Stimulated activated CD8-positive, alpha-beta memory T cell treated with anti-CD3 and anti-CD28 coated beads, Interleukin-7, amount 100 ng/mL, for 1 hour (primary cell): ENCODE measurements at places on chromosomes 11 and 22.

GRCh38 chr11:4979036-4979435 is 15.6 kb upstream of the OR51L1 start:
- no peak for DNase-seq

- DNase-seq, result no peak
Measured at GRCh38 chr11:79100093-79100910, 340.5 kb downstream of the TENM4 start.

DNA sequence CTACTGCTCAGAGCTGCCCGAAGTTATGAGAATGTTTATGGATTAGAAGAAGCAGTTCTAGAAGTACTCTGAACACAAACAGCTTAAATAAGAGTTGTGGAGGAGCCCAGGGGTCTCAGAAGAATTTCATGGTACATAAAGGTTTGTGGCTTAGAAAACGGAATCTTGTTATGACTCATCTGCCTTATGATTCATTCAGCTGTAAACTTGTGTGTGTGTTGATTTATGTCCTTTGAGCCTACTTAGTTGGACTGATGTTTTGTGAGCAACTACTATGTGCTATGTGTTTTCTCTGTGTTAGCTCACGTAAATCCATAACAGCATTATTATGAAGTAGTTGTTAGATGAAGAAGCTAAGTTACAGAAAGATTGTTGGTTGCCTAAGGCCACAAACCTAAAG is 203.7 kb downstream of the PGR start:
- DNase-seq, result no peak

DNA sequence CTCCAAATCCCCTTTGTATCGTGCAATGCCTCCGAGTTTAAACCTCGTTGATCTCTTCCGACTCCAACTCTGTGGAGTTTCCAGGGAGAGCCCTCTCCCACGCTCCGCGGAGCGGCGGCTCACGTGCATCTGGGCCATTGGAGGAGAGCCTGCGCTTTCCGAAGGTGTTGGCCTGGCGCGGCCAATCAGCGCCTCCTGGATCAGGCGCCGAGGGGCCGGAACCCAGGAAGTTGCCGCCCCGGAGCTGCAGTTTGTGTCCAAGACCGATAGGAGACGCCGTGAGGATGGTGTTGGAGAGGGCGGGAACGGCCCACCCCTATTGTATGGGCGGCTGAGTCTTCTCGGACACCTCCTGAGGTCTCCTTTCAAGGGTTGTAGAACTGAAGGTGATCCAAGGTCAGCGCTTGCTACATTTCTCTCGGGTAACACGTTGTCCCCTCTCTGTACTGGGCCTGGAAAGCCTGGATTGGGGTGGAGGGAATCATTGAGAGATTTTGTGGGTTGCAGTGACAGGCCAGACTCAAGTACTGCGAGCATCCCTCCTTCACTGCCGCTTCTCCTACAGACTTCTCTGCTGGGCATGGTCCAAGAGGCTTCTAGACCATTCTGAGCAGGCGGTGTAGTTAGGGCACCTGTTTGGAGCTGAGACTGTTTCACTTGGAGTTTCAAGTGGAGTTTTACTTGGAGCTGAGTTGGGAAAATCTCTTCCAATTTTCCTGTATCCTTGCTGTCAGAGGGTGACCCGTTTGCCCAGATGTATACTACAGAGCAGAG is 1.7 kb downstream of the ADAMTS15 start:
- no peak for DNase-seq

DNA sequence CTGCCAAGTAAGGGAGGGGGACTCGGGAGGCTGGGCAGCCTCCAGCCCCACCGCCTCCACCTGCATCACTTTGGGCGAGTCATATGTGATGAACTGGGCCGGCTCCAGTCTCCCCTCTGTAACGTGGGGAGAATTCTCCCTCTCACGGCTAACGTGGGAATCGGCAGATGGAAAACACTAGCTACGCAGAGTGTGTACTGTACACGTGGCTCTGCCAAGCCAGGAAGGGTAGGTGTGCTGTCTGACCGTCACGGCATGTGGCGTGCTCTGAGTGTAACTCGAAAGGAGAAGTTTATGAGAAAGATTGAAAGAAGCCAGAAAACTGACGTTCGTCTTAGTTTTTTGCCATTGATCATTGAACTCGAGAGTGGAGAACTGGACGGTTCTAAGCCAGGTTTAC is 13.7 kb downstream of the TRMU start:
- DNase-seq, result no peak

- no peak for DNase-seq
Measured at GRCh38 chr11:34625576-34625975, 4.7 kb downstream of the EHF start.

DNA sequence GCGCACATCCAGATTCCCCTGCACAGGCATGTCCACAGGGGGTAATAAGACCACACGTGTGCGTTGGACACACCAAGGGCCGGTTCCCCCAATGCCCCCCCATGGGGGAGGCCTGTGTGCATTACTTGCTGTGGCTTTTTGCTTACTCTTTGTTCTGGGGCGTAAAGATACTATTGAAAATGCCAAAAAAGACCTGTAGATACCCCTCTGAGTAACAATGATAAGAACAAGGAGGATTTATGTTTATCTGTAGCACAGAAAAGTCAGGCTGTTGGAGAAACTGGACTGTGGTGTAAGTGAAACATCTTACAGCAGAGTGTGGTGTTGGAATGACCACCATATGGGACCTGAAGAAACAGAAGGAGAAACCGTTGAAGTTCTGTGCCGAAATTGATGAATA is 103.2 kb downstream of the TBC1D22A start:
- DNase-seq, result no peak

DNA sequence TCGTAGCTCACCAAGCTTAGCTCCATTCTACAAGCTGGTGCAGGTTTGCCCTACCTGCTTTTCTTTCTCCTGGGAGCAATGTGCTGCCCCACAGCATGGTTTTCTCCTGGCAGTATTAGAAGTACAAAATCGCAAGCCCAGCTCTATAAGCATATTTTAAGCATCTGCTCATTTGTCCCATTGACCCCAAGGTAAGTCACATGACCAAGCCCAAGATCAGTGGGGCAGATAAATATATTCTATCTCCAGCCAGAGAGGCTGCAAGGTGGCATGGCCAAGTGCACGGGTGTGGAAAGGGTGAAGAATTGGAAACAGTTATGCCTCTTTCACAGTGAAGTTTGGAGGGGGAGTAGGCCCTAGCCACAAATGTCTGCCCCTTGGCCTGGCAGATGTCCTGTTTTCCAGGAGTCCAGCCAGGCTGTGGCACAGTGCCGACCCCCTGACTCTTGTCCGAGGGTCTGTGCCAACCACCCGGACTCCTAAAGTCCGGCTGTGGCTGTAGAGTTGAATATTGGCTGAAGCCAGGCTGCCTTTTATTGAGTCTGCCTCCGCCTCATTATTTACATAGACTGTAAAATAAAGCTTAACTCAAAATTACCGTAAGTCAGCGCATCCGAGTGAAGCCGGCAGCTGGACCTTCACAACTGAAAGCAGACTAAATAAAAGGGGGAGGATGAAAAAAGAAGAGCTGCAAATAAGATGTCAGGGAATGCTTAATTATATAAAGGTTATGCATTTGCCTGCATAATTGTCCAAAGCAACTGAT is 165.7 kb downstream of the COMMD9 start:
- no peak for DNase-seq

DNA sequence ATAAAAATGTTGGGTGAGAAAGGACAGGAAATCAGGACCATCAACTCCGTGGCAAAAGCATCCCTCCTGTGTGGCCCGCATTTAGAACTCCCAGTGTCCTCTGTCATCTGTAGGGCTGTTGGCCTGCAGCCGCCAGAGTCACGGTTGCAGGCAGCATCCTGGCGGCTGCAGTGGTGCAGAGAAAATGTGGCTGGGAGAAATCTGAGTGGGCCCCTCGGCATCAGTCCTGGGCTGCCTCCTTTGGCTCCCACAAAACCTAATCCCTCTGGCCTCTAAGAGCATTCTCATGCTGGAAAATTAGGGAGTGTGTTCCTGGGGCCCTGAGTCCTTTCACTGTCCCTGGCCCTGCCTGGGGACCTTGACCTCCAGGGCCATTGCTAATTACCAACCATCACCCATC is 121.9 kb downstream of the WT1 start:
- no peak for DNase-seq

DNA sequence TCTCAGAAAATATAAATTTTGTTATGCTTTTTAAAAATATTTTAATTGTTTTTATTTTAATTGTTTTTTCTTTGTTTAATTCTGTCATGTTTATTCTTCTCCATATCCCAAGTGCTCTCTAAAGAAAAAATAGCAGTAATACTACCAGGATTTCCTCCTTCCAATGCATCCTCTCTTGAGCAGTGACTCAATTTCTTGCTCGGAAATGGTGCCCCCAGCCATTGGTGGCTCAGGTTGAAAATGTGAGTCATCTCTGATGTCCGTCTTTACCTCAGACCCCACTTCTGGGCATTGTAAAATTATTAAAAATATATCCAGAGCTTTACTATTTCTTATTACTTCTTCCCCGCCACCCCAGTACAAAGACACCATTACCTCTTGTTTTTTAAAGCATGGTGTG is 898.5 kb downstream of the METTL15 start:
- no peak for DNase-seq

DNA sequence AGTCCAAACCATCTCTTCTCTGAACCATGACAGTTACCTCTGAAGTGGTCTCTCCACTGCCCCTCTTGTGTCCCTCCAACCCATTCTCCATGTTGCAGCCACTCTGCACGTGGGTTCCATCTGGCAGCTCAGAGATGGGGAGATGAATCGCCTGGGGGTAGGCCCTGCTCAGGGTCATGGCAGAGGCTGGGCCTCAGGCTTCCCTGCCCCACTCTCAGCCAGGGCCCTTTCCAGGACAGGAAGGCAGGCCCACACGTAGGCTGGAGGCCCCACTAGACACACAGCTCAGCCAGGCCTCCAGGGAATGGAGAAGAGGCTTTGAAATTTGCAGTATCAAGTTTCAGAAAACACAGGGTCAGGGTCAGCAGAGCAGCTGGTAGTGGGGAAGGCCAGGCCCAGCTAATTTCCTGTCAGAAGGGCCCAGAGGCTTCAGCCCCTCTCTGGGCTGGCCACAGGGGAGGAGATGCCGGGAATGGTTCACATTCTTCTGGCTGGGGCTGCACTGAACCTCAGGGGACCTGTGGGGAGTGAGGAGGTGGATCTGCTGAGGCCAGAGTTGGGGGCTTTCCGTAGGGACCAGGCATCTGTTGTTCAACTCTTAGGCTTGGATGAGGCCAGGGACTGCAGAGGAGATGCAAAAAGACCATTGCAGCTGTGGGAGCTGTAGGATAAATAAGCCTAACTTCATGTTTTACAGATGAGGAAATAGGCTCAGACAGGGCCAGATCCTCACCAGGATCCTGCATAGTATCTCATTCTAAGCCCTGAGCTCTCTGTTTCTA is 101.6 kb downstream of the SWAP70 start:
- no peak for DNase-seq

GRCh38 chr11:72744474-72744873 is 7.7 kb downstream of the ARAP1 start:
- DNase-seq, result no peak

DNA sequence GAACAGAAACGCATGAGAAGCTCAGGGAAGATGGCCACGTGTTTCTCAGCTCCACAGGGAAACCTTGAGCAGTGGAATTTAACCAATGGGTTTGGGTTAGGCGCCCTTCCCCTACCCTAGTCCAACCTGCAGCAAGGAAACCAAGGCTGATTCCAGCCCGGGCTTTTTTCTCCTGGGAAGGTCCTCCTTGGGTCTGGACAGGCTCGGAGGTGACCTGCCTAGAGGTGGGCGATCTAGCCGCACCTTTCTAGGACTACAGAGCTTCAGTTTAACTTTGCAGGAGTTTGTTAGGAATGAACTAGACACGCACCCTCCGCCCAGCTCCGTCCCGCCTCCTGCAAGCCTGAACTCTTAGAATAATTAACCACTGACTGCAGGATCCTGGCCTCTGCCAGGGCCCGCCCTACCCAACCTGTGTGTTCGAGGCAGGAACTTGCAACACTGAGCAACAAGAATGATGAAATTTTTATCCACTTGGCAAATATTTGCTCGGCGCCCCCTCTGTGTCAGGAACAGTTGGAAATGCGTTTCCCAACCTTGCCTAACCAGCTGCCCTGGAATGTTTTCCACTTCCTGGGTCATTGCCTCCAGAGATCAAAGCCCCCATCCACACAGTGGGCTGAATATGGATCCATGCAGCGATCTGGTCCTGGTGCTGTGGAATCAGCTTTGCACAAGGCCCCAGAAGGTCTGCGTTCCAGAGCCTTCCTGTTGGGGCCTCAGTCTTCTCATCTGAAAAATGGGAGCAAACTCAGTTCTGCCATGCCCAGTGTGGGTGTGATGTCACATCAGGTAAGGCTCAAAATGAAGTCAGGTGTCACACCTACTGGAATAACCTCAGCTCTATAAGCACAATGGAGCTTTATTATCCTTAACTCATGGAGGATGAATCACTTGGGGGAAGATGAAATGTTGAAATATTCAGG is 13.3 kb downstream of the MPST start:
- no peak for DNase-seq

DNA sequence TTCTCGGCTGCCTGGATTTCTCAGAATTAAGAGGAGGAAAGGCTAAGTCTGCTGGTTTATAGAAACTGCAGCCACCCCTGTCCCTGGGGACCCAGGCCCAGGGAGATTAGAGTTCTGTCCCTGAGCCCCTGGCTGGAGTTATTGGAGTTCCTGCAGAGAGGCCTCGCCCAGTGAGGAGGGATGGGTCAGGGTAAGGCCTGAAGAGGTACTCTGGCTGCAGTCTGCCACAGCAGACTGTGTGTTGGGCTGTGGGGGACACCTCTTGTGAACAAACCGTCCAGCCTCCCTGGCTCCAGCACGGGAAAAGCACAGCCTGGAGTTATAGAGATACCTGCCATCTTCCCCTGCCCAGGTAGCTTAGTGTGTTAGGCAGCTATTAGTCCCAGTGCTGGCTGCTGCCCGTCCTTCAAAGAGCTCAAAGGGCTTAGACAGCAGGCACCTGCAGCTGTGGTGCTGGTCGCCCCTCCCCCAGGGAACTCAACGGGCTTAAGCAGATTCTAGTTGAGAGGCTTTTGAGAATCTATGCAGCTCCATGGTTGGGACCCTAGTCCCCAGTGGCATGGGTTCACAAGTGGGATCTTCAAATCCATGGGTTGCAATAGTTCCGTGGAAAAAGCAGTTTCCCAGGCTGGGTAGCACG is 36.6 kb upstream of the MUC15 start:
- no peak for DNase-seq

- no peak for DNase-seq
Measured at GRCh38 chr22:24282401-24282800, 11.8 kb downstream of the SPECC1L start.

DNA sequence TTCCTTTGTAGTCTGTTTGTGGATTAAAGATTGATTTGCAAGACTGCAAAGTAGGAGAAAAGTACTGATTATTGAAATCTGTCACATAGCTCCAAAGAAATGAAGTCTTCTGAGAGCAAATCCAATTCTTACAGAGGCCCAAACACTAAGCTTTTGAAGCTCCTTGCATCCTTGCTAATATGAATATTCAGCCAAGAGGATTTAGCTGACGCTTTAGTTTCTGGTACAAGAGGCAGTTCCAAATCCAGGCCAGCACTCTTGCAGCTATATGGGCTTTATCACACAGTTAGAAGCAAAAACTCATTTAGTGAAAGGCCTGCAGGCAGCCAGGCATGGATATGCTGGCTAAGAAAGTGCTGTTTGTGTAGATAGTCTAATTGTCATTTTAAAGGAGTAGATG is 12.7 kb downstream of the PAAF1 start:
- DNase-seq, result no peak
